Putamen (tissue), 1 donor: ENCODE measurements at places on chromosomes 3 and 15.

- DNase-seq = no peak
Observed at GRCh38 chr3:63984391-63984790, 38.9 kb downstream of the PSMD6 start.

- no peak for DNase-seq
Observed at GRCh38 chr15:42107473-42107872, 13.1 kb upstream of the PLA2G4D start.

DNA sequence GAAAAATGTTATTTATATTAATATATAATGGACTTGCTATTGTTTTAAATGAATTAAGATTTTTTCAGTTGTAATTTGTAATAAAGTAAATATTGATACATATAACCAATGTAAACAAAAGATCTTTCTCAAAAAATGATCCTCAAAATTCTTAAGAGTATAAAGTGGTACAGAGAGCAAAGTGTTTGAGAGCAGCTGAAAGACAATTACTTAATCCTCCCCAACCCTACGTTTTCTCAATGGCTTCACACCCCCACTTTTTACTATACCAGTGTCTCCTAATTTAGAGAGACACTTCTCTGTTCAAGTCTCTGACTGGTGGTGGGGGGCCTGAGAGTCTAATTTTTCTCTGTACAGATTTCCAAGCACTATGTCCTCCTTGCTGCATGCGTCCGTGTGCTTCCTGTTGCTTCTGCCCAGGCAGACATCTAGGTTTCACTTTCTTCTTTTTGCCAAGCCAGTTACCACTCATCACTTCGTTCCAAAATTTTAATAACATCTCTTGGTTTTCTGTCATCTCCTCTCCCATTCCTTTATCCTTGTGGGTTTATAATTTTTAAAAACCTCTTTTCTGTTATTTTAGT is 276.3 kb upstream of the DNAJC19 start:
- DNase-seq = no peak

DNA sequence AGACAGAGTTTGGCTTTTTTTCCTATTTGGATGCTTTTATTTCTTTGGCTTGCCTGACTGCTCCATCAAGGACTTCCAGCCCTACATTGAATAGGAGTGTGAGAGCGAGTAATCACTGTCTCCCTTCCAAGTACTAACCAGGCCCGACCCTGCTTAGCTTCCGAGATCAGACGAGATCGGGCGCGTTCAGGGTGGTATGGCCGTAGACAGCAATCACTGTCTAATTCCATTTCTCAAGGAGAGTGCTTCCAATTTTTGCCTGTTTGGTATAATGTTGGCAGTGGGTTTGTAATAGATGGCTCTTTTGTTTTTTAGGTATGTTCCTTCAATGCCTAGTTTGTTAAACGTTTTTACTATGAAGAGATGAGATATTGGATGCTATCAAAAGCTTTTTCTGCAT is 125.0 kb upstream of the PEX5L start:
- no peak for DNase-seq

DNA sequence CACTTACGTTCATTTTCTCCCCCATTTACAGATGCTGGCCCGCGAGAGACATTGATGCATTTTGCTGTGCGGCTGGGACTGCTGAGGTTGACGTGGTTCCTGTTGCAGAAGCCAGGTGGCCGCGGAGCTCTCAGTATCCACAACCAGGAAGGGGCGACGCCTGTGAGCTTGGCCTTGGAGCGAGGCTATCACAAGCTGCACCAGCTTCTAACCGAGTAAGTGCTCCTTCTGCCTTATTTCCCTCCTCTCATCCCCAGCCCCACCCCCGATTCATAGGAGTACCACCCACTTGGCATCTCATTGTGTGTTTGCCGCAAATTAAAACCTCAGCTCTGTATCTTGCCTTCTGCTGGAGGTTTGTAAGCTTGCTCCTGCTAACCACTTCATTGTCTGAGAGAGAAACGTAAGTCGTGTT is 163.3 kb downstream of the AKAP13 start:
- DNase-seq = no peak

- no peak for DNase-seq
Observed at GRCh38 chr15:23447107-23447500, at the start of gene GOLGA6L2. TSS of gene GOLGA6L2 (minus strand) at chr15:23447243. CDS start at chr15:23447181, 62 bp downstream.

DNA sequence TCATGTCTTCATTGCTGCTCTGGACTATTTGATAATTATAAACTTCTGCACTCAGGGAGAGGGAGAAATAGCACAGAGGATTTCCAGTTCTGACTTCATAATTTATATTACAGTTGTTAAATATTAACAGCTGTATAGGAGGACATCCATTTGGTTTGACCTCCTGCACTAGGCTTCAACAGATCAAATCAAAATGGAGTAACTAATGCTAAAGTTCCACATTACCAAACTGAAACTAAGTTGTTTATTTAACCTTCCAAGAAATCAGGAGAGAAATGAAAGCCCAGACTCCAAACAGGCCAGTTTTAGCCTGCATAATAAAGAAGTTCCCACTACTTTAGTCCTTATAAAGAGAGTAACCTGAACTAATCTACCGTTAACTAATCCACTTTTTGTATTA is 4.6 kb downstream of the PLSCR2 start:
- no peak for DNase-seq

DNA sequence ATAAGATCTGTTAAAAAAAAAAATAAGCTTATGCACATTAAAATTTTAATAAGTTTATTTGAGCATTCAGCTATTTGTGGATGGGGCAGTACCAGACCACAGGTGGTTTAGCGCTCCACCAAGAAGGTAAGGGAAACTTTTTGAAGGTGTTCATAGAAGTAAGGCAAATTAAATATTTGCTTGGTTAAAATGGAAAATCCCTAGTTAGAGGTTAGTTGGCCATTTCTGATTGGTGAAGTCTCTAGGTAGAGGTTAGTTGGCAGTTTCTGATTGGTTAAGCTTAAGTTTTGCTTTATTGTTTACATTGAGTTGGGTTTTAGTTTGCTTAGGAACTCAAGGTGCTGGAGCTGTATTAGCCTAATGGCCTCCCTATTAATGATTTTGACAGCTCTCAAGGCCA is 30.7 kb downstream of the SCN11A start:
- DNase-seq = no peak

DNA sequence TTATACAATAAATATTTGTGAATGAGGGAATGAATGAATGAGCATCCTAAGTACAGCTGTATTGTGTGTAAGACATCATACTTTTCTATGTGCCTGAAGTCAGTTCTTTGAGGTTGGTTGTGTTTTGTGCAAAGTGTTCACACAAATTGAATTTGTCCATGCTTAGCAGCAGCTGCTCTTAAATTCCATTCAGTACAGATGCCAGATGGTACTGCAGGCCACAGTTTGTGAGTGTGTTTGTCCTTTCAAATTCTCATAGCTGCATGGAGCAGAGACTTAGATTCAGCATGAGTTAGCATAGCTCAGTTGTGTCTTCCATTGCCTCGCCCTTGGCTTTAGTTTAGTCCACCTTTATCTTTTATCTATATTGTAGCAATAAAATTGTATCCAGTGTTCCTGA is 3.8 kb upstream of the ZNF385D start:
- DNase-seq = no peak

- no peak for DNase-seq
Observed at GRCh38 chr15:59166166-59166565, 40.5 kb upstream of the LDHAL6B start.

DNA sequence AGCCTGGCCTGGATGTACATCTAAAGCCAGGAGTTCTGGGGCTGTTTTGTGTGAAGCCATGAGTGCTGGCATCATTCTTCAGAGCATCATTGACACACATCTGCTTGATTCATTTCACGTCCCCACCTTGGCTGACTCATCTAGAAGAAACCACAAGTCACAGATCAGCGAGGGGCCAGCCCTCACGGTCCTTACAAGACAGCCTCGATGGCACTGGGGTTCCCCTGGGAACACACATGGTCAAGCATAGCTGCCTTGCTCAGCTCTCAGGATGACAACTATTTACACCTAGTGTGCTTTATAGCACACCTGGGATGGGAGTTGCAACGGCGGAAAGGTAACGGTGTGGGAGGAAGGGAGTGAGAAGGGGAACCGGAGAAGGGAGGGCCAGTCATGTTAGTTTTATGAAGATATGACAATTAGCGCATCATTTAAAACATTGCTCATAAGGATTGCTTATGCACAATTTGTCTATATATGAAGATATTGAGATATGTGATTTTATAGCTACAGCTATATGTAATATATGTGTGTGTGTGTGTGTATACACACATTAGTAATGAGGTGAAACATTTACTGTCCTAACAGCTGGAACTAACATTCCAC is 227.1 kb downstream of the RPLP1 start:
- no peak for DNase-seq

- no peak for DNase-seq
Observed at GRCh38 chr3:50182533-50183099, 8.8 kb upstream of the GNAT1 start.

DNA sequence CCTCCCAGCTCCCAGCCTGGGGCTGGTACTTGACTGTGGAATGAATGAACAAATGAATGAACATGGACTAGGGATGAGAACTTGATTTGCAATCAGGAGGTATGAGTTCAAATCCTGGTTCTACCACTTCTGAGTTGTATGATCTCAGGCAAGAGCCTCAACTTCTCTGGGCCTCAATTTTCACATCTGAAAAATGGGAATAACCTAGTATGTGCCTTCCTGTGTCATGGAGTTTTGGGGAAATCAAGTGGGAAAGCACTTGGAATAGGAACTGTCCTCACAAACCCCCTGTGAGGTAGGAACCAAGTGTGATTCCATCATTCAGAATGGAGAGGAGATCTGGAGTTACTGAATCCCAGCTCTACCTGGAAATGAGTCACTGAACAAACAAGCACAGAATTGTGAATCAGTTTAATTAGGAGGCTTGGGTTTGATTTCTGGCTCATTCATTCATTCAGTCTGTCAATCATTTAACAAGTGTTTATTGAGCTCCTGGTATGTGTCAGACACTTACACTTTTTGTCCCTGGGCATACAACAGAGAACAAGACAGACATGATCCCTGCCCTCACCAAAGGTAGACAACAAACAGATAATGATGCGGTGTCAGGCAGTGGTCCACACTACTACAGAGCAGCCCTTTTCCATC is 29.7 kb downstream of the DNASE1L3 start:
- no peak for DNase-seq

DNA sequence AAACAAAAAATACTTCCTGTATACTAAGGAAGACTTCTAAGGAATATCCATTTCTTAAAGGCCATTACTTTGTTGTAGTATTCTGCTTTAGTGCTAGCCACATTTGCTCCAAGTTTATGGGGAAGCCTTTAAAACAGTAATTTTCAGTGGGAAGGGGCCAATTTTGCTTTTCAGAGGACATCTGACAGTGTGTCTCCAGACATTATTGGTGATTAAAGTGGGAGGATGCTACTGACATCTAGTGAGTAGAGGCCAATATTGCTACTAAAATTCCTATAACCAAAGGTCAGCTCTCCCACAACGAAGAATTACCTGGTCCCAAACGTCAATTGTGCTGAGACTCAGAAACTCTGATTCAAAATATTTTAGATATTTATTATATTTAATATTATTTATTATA is 24.8 kb downstream of the SLC28A2 start:
- peak; percentile 14 for DNase-seq

- no peak for DNase-seq
Observed at GRCh38 chr3:186821429-186822387, 15.4 kb upstream of the RFC4 start.

DNA sequence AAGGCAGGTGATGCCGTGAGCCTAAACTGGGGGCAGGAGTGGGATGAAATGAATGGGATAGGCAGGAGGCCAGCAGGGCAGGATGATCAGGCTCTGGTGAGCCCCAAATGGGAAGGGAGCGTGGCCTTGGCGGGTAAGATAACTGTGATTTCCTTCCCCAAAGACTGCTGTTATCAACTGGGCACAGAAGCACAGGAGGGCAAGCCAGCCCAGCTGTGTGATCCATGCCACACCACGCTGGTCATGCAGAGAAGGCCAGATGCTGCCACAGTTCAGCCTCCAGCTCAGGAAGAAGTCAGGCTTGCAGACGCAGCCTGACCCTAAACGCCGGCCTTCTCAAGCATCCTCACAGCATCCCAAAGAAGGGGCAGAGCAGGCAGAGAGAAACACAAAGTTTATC is 52.1 kb upstream of the GNB5 start:
- DNase-seq = no peak

DNA sequence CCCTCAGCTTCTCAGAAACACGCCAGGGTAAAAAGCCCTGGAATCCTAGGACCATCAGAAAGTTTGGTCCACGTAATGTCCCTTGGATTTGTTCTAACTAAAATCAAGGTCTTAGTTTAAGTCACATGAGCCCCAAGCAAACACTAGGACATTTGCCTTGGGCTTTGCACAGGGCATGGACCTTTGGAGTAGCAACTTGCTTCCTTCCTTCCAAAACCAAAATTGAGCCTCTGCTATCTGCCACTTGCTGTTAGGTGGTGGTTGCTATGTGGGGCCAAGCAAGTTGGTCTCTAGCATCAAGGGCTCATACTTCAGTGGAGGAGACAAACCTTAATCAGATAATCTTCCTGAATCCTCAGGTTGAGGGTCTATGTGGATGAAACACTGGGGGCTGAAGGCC is 4.0 kb upstream of the DAG1 start:
- DNase-seq = no peak

DNA sequence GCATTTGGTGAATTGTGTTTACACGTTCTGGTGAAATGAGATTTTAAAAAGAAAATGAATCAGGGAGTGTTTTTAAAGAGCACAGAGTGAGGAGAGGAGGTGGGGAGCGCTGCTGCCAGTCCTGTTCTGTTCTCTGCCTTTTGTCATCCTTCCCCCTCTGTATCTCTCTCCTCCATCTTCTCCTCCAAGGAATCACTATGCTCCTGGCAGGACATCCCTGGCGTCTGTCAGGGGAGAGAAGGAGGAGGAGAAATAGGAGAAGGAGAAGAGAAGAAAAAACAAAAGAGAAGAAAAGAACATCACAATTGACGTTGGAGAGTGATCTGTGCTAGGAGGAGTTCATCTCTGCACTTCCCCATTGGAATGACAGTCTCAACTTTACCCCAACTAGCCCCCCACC is 627.6 kb upstream of the TBL1XR1 start:
- no peak for DNase-seq

- DNase-seq = no peak
Observed at GRCh38 chr3:111846717-111847116, 12.3 kb upstream of the PHLDB2 start.

GRCh38 chr15:91102546-91103330 is 2.7 kb downstream of the SV2B start:
- no peak for DNase-seq

GRCh38 chr3:170499562-170500156 is 81.0 kb downstream of the CLDN11 start:
- DNase-seq = peak; percentile 63

DNA sequence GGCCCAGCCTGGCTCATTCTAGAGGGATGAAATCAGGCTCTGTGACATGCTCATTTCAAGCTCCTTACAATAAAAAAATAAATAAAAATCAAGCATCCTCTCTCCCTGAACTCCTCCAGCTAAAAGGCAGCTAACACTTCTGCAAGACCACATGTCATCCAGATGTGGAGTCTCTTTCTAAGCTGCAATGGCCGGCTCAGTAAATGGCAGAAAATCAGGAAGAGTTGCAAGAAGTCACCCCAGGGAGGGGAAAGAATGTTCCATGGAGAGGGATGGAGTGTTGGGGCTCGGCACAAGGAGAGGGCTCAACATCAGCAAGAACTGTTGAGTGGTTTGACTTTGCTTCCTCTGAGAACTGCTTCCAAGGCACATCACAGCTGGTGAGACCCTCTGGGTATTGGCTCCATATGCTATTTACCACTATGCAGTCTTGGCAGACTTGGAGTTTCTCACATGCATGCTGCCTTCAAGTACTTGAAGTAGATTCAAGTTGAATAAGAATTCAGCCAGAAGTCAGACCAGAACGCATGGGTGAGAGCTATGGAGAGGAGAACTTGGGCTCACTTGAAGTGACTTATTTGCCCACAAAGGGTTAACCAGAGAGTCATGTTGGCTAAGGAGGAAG is 689.0 kb downstream of the NTRK3 start:
- DNase-seq = no peak

GRCh38 chr3:161100994-161101393 is 4.2 kb downstream of the B3GALNT1 start:
- no peak for DNase-seq
